ENCODE measurements at places on chromosomes 2 and 18.

- DNase-seq = no peak
These were observed 595.4 kb downstream of the NYAP2 start for GRCh38 chr2:225994748-225995405.

- DNase-seq = no peak
These were observed 9.8 kb upstream of the LRRFIP1 start for GRCh38 chr2:237617587-237617982.

GRCh38 chr2:236855866-236856847 is 229.5 kb upstream of the COPS8 start:
- no peak for DNase-seq

GRCh38 chr2:234324116-234324515 is 172.8 kb downstream of the ARL4C start:
- no peak for DNase-seq

DNA sequence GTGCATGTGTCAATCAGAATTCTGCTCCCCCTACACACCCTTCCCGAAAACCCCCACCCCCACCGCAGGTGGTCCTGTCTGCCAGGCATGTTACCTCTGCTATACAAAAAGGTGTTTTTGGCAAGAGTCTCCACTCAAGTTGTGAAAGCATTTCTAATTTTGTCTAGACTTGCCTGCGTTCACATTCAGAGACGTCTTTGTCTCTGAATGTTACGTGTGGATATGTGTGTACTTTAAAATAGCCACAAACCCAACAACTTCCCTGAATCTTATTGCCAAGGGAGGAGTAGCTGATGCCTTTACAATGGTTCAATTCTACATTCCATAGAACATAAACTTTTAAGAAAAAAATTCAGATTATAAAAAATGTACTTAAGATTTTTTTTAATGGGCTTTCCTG is 66.6 kb downstream of the ITGA4 start:
- DNase-seq = no peak

GRCh38 chr2:113105047-113105785 is 22.2 kb upstream of the IL1RN start:
- no peak for DNase-seq

DNA sequence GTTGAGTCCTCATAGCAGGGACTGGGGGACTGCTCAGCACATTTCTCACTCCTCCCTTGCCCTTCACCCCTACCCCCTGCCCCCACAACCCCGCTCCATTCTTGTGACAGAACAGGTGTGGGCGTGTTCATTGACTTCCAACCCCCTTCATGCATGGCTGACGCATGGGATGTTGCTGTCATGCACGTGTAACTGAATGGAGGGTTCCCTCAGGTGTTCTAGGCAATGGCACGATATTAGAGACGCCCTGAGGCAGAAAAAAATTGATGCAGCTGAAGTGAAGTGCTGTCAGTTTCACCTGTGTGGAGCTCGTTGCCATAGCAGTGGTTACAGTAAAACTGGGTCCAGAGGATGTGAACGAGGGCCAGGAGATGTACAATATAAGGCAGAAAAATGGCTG is 6.5 kb upstream of the THOC1 start:
- DNase-seq = no peak

- no peak for DNase-seq
These were observed 369.4 kb upstream of the SALL3 start for GRCh38 chr18:78610179-78610578.

DNA sequence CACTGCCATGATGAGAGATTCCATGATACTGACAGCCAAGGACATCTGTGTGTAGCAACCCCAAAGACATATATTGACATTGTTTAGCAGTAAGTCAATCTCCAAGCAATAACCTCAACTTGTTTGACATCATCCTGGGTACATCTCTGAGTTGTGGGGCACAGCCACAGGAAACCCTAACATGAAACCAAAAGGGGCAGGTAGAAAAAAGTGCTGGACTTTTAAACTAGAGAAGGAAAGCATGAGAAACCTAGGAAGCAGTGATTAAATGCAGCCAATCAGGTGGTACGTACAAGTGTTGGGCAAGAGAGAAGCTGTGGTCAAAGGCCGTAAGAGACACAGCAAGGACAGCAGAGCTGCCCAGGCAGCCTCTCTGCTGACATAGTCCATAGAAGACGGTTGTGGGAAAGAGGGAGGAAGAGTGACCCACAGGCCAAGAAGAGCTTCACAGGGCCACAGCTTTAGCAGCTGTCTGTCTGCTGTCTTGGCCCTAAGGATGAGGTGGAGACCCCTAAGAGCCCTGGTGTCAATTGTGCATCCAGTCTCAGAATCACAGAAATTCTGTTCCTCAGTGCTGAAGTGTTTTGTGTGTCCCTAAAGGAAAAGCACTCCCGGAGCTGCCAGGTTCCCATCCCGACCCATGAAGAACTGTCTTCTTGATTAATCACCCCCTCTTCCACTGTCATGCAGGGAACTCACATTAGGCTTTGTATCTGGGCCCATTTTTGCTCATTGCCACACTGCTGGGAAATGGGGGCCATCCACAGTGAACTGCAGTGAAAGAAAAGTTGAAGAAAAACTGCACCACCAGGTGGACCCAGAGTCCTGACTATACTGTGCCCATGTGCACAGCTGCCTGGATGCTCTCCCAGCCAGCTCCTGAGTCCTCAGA is 25.4 kb upstream of the CHN1 start:
- DNase-seq = no peak

GRCh38 chr2:133975676-133976428 is 278.0 kb upstream of the MGAT5 start:
- DNase-seq = no peak

- DNase-seq = no peak
These were observed 95.1 kb upstream of the WDSUB1 start for GRCh38 chr2:159381574-159381973.

GRCh38 chr2:65053199-65053598 is 3.0 kb upstream of the CEP68 start:
- DNase-seq = no peak

- no peak for DNase-seq
These were observed 77.8 kb downstream of the PDCL3 start for GRCh38 chr2:100640431-100641124.

DNA sequence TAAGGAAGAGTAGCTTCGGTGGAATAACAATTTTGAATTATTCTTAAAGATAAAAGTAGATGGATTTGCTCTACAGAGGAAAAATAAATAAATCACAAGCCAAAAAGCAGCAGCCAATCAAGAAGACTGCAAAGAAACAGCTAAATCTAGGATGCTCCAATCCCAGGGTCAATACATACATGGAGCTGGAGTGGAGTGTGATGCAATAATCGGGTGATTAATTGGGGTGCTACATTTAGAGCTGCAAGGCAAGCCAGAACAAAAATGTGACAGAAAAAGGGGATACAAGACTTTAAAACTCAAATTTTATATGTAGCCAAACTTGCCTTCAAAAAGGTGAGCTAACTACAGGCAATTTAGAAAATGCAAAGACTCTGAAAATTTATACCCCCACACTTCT is 215.8 kb downstream of the TCF4 start:
- no peak for DNase-seq

DNA sequence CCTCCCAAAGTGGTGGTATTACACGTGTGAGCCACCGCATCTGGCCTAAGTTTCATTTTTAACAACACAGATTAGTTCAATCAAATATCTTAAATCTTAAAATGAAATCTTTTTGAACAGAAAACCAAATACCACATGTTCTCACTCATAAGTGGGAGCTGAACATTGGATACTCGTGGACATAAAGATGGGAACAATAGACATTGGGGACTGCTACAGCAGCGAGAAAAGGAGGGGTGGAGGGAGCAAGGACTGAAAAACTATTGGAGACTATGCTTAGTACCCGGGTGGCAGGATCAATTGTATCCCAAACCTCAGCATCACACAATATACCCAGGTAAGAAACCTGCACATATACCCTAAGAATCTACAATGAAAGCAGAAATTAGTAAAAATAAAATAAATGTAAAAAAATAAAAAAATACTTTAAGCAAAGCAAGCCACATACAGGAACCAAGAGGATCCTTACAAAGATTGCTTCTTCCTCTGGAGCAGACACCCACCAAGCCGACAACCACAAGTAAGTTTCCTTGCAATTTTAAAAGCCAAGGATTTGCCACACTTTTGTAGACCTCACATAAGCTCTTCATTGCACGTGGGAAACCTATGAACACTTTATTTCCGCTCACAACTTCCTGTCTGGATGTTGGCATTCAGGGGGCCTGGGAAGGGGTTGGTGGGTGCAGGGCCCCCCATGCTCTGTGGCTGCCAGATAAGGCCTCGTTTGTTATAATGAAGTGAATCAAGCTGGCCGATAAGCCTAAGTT is 147.9 kb downstream of the MYCN start:
- DNase-seq = no peak

- no peak for DNase-seq
These were observed 1.2 kb upstream of the C2orf15 start for GRCh38 chr2:99140056-99140859.

GRCh38 chr2:85215448-85216401 is 82.5 kb downstream of the TCF7L1 start:
- DNase-seq = peak; percentile 65
